Muscle of leg (tissue), 16 donors: ENCODE measurements at places on chromosomes 13 and 19. TPM values are rescaled to one million over a fixed set of nuclear protein-coding genes. Genes with fewer than 3 reads are reported as not detected.

The LMO7 gene
- 145 TPM for total RNA-seq

The LILRB1 gene
- total RNA-seq = 0.53 TPM

The SLC25A41 gene
- total RNA-seq = 0.22 TPM

The PTPRS gene
- 50.4 TPM for total RNA-seq

The PIH1D1 gene
- total RNA-seq = 53.6 TPM

The CEACAM4 gene
- not detected for total RNA-seq

The CALR gene
- 401 TPM for total RNA-seq

The SLITRK1 gene
- total RNA-seq = 1.2 TPM

DNA sequence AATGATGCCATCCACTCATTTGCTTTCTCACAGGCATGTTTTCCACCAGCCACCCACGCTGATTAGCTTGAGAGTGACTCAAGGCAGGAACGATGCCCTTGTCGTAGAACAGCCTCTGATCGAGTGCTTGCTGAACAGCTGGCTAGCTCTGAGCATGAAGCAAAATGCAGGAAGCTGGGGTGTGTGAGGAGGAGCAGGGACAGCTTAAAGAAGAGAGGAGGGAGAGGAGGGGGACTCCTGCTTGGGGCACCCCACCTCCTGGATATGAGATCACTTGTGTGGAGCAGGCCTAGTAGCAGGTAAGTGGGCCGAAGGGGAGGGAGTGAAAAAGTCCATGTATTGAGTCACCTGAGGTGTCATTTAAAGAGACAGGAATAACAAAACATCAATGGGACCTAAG, 48.8 kb downstream of the IRS2 start:
- DNase-seq = no peak
- H3K4me3 ChIP-seq = no peak overlapping the region
- H3K36me3 ChIP-seq = no peaks in the 10 kb centered on the region
- no peak overlapping the region for H3K27ac ChIP-seq

DNA sequence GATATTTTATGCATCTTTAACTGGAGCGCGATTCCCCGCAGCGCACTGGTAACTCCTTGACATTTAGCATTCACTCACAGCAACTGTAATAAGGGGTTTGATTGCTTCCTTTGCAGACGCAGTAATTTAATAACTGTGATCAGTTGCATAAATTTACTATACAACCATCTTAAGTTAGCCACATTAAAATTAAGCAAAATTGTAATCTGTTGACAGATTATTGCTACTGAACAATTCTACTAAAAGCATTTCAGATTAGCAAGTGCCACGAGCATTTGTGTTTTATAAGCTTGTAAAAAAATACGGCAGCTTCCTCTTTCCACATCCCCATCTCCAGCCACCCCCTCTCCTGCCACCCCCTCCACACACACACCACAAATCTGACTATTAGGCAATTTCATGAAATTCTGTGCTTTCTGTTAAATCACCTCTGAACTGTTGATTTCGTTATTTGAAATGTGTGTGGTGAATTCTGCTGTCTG, 44.4 kb downstream of the TSHZ3 start:
- no peak overlapping the region for H3K4me3 ChIP-seq
- H3K27me3 ChIP-seq = no peaks in the 10 kb centered on the region
- H3K36me3 ChIP-seq = peaks cover 15% of the 10 kb centered on the region
- DNase-seq = no peak
- no peak overlapping the region for H3K27ac ChIP-seq

- no peaks in the 10 kb centered on the region for H3K36me3 ChIP-seq
- no peak overlapping the region for H3K4me3 ChIP-seq
- peaks cover 57% of the 10 kb centered on the region for H3K4me1 ChIP-seq
- peak overlapping the region; percentile 66 for H3K27ac ChIP-seq
- DNase-seq = peak; percentile 94
- H3K27me3 ChIP-seq = no peaks in the 10 kb centered on the region
Observed at GRCh38 chr13:26015271-26016125, 36.3 kb downstream of the SHISA2 start.

DNA sequence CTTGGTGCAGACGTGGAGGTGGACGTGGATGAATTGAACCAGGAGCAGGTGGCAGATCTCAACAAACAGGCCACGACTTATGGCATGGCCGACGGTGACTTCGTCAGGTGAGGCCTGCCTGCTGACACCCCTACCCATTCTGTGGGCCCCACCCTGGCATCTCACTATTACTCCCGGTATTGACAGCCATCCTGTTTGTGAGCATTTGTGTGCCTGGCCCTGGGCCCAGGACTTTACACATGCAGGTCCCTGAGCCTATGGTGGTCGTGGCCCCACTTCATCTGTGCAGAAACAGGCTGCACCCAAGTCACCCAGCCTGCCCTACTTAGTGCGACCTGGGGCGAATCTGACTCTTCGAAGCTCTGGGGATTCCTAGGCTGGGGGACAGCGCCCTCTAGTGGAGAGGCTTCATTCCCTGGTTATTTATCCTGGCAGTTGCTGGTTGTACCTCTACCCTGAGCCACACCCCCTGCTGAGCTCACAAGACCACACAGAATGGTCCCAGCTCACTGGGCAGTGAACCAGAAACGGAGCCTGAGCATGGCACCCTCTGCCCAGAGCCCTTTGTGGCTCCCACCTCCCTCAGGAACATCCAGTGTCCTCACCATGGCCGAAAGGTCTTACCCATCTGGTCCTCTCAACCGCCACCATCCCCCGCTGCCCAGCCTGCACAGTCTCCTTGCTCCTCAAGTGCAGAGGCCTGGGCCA, 16.9 kb downstream of the ZNF296 start:
- no peak overlapping the region for H3K27ac ChIP-seq
- peaks cover 85% of the 10 kb centered on the region for H3K36me3 ChIP-seq
- peak; percentile 56 for DNase-seq
- H3K27me3 ChIP-seq = no peaks in the 10 kb centered on the region
- H3K4me3 ChIP-seq = no peak overlapping the region

- H3K36me3 ChIP-seq = no peaks in the 10 kb centered on the region
- H3K27ac ChIP-seq = no peak overlapping the region
- DNase-seq = no peak
- no peaks in the 10 kb centered on the region for H3K4me1 ChIP-seq
- H3K27me3 ChIP-seq = no peaks in the 10 kb centered on the region
Observed at GRCh38 chr19:31803835-31804446, 454.7 kb upstream of the TSHZ3 start.

DNA sequence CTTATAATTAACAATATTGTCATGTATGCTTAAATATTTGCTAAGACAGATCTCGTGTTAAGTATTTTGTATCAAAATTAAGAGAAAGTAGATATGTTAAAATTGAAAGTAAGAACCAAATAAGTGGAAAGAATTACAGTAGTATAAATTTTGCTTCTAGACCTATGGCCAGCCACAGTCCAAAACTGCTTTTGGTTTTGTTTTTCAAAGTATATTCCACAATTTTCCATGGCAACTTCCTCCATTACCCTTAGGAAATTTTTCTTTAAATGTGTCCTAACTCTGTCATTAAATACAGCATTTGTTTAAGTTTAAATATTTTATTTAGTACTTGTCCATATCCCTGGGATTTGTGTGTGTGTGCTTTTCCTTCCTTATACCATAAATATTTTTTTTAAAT, 689.0 kb downstream of the DIAPH3 start:
- peak; percentile 71 for DNase-seq
- H3K4me1 ChIP-seq = no peaks in the 10 kb centered on the region
- no peaks in the 10 kb centered on the region for H3K36me3 ChIP-seq
- H3K27me3 ChIP-seq = no peaks in the 10 kb centered on the region
- no peak overlapping the region for H3K4me3 ChIP-seq
- no peak overlapping the region for H3K27ac ChIP-seq

DNA sequence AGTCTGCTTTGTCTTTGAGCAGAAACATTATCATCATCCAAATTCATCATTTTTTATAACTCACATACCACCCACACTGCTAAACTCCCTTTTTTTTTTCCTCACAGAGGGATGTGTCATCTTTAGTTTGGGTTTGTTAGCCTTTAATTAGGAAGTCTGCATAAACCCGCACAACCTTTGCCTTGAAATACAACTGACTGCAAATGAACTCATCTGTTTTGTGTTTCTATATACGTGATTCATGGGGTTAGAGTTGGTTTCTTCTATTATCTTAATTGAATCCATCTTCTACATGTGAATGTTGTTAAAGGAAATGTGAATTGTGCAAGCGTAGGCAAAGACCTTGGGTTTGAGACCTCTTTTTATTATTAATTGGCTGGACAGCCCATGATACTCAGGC, 102.7 kb downstream of the SLAIN1 start:
- no peak overlapping the region for H3K4me3 ChIP-seq
- H3K36me3 ChIP-seq = no peaks in the 10 kb centered on the region
- no peaks in the 10 kb centered on the region for H3K4me1 ChIP-seq
- no peak overlapping the region for H3K27ac ChIP-seq
- DNase-seq = no peak

DNA sequence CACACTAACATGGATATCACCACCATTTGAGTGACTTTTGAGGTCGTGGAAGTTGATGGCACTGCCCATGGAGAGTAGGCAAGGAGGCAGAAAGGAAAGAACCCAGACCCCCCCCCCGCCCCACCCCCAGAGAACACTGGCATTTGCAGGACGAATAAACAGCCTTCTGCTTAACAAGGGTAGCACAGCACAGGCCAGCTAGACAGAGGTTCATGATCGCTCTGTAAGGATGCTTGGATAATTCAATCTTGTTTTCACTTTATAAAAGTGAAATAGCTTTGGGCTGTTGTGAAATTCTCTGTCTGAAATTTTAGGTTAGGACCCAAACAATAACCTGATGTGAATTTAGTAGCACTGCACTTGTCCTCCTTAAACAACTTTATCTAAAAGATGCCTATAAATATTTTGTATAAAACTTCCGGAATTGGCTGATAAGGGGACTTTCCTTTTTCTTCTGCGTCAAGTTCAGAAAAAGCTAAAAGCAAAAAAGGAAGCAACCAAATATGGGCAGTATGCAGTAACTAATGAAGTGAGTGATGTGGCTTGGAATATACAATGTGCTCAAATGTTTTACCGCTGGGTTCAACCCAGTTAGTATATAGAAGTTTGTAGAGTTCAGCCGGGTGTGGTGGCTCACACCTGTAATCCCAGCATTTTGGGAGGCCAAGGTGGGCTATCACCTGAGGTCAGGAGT, 163.7 kb downstream of the SHISA2 start:
- DNase-seq = no peak
- H3K27me3 ChIP-seq = no peaks in the 10 kb centered on the region
- H3K27ac ChIP-seq = no peak overlapping the region
- no peak overlapping the region for H3K4me3 ChIP-seq

DNA sequence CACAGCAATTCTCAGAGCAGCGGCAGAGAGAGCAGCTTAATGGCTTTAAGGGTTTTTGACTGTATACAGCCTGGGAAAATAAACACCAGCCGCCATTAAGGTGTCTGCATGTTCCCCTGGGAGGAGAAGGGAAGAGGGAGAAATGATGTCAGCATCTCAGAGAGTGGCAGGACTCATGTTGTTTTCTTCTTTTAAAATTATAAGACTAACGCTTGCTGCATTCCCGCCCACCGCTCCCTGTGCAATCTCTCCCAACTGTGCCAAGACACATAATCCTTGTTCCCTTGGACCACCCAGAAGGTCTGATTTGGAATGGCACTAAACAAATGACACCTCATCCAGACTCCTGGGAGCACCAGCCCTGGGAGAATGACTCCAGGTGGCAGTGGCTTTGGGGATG, 27.7 kb upstream of the FAM216B start:
- DNase-seq = peak; percentile 47
- H3K27ac ChIP-seq = no peak overlapping the region
- H3K4me1 ChIP-seq = peaks cover 14% of the 10 kb centered on the region
- no peaks in the 10 kb centered on the region for H3K36me3 ChIP-seq
- no peak overlapping the region for H3K4me3 ChIP-seq

- H3K4me1 ChIP-seq = peaks cover 87% of the 10 kb centered on the region
- H3K36me3 ChIP-seq = no peaks in the 10 kb centered on the region
- H3K4me3 ChIP-seq = peak overlapping the region; percentile 64
- peak overlapping the region; percentile 98 for H3K27ac ChIP-seq
Observed at GRCh38 chr19:40603071-40603388, 1.9 kb downstream of the LTBP4 start.

- peak; percentile 99 for DNase-seq
- peak within 1 kb of the TSS; percentile 99 for H3K27ac ChIP-seq
- peaks cover 17% of the 10 kb centered on the region for H3K36me3 ChIP-seq
- H3K4me3 ChIP-seq = peak within 1 kb of the TSS; percentile 68
- no peaks in the 10 kb centered on the region for H3K27me3 ChIP-seq
- peaks cover 6% of the 10 kb centered on the region for H3K4me1 ChIP-seq
Observed at GRCh38 chr13:48037346-48038173, at the start of gene NUDT15. Gene NUDT15, plus strand, starts transcription at chr13:48037726. Its CDS starts 21 bp downstream, at chr13:48037747.

- H3K36me3 ChIP-seq = peaks cover 17% of the 10 kb centered on the region
- no peaks in the 10 kb centered on the region for H3K27me3 ChIP-seq
- peaks cover 12% of the 10 kb centered on the region for H3K4me1 ChIP-seq
- no peak overlapping the region for H3K27ac ChIP-seq
Observed at GRCh38 chr13:97337985-97338499, 95.9 kb upstream of the RAP2A start.

DNA sequence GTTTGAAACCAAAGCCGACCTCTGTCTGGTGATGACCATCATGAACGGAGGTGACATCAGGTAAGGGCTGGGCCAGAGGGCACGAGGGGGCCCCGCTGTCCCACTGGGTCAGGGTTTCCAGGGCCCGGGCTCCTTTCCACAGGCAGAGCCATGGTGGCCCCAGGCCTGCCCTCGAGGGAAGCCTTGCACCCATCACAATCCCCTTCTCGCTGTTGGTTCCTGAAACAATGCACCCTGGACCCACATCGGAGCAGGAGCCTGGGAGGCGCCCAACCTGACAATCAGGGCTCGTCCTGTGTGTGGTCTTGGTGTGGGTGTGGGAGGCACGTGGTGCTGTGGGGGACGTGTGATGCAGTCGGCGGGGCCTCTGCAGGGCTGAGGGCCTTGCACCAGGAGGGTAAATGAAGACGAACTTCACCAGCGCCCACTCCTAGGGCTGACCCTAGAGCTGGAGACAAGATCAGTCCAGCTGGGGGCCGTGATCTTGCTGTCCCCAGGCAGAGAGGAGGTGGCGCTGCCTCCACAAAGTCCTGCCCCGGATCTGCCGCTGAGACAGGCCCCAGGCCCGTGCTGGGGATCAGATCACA, 2.8 kb downstream of the GRK1 start:
- no peaks in the 10 kb centered on the region for H3K36me3 ChIP-seq
- DNase-seq = no peak
- H3K27ac ChIP-seq = no peak overlapping the region
- H3K27me3 ChIP-seq = peaks cover 5% of the 10 kb centered on the region

DNA sequence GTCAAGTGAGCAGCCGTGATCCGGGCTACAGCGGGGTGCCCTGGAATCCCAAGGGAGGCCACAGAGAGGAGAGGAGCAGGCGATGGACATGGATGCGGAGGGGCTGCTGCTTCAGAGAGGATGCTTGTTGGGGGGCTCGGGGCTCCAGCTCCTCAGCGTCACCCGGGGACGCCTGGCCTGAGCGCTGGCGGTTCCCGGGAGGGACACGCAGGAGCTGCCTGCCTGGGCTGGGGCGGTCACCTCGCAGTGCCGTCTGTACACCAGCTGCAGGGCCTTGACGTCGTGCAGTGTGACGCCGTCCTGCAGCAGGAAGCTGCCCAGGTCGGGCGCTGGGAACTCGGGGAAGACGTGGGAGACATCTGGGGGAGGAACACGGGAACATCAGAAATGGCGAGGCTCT, 29.9 kb upstream of the RANBP3 start:
- no peak for DNase-seq
- no peak overlapping the region for H3K4me3 ChIP-seq
- no peaks in the 10 kb centered on the region for H3K4me1 ChIP-seq
- H3K36me3 ChIP-seq = peaks cover 48% of the 10 kb centered on the region
- no peaks in the 10 kb centered on the region for H3K27me3 ChIP-seq
- no peak overlapping the region for H3K27ac ChIP-seq
